ENCODE measurements at places on chromosomes 16 and 17. TPM values are rescaled to one million over a fixed set of nuclear protein-coding genes. Genes with fewer than 3 reads are reported as not detected.

GRCh38 chr16:11379420-11379819, 34.2 kb downstream of the RMI2 start:
- DNase-seq: no peak

GRCh38 chr17:75876190-75876937, 2.0 kb downstream of the TRIM47 start:
- DNase-seq: peak; percentile 48

GRCh38 chr17:51814521-51814920, 344.0 kb downstream of the CA10 start:
- peak; percentile 9 for DNase-seq

DNA sequence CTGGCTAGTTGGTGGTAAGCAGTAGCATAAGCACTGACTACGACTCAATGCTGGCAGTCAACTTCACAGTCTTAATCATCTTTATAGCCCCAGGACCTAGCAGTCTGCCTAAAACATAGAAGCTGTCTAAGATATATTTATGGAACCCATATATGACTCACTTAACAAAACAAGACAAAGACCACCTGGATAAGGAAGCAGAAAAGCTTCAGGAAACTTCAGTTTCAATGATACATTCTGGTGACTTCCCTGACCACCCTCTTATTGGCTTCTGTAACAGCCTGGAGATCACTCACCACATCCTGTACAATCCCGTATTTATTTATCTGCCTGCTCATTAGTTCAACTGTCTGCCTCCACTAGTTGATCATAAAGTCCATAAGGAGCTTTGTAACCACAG, 95.5 kb downstream of the PMP22 start:
- no peak for DNase-seq

Gene CA7
- 6.4 TPM for polyA plus RNA-seq

- no peak for DNase-seq
Measured at GRCh38 chr17:81097943-81098308, 63.0 kb downstream of the BAIAP2 start.

GRCh38 chr17:73815474-73815873, 171.2 kb upstream of the SDK2 start:
- no peak for DNase-seq

DNA sequence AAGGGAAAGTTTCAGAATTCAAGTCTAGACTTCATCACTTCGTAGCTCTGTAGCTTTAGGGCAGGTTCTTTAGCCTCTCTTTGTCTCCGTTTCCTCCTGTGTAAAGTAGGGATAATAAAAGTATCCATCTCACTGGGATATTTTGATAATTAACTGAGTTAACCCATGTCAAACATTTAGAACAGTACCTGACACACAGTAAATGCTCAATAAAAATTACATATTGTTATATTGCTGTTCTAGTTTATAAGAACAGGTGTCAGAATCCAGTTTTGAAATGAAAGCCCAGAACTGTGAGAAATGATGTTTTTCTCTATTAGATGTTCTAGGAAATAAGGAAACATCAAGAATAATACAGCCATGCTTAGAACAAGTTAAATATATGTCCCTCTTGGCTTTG, 4.3 kb downstream of the MOSMO start:
- no peak for DNase-seq

Gene SECTM1
- 81.9 TPM for polyA plus RNA-seq

DNA sequence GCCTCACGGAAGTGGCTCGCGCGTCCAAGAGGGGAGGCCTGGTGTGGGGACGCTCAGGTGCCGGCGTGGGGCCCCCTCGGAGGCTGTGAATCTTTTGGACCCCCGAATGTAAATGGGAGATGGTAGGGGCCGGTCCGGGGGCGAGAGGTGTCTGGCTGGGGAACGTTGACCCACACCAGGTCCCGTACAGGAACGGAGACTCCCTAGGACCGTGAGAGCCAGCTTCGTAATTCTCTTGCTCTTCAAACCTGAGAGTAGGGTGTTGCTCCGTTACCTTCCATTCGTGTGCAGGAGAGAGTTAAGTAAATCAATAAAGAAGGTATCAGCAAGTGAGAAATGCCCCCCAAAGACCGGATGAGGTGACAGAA, 481 bp downstream of the LYRM1 start:
- no peak for DNase-seq

DNA sequence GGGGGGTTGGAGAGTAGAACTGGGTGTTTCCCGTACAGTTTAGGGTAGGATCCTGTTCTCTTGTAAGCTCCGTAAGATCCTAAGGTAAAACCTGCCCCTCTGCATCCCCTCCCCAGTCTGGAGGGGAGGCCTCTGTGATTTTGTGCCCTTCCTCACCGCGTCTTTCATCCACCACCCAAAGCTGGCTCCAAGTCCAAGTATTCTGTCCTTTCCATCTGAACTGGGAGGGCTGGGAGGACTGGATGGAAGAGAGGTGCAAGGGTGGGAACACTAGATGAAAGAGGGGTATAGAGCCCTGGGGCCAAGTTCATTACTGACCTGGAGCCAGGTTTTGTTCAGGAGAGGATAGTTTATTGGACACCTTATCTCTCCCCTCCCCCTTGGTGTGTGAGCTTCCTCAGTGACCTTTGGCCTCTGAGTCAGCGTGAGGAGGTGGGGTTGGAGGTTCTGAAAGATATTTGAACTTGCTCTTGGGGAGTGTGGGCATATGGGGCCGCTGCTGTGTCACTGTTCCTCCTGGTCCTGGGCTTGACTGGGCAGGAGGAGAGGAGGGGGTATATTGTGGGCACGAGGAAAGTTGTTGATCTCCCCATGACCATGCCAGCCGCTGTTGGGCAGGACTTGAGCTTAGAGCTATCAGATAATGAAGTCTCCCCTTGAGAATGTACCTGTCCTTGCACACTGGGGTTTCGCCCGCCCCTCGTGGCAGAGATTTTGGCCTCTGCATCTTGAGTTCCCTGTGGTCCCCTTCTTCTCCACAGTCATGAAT, 1.6 kb downstream of the LASP1 start:
- DNase-seq: peak; percentile 96

Gene DNAAF1
- polyA plus RNA-seq: not detected

GRCh38 chr16:53986793-53987192, 282.8 kb downstream of the FTO start:
- DNase-seq: no peak

DNA sequence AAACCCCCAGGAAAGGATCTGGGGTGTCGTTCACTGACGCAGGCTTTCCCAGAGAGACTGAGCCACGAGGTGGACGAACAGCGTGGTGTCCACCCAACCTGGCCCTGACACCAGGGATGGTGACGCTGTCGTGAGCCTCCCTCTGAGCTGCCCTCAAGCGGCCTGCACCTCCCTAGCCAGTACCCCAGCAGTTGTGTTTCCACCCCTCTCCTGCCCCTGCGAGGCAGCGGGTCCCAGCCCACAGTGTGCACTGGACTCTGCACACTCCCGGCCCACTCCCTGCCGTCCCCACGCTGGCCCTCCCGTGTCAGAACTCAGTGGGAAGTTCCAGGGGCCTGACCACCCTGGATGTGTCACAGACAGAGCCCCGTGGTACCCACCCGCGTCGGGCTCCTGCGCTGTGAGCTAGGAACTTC, 39.8 kb downstream of the CBFA2T3 start:
- DNase-seq: no peak

DNA sequence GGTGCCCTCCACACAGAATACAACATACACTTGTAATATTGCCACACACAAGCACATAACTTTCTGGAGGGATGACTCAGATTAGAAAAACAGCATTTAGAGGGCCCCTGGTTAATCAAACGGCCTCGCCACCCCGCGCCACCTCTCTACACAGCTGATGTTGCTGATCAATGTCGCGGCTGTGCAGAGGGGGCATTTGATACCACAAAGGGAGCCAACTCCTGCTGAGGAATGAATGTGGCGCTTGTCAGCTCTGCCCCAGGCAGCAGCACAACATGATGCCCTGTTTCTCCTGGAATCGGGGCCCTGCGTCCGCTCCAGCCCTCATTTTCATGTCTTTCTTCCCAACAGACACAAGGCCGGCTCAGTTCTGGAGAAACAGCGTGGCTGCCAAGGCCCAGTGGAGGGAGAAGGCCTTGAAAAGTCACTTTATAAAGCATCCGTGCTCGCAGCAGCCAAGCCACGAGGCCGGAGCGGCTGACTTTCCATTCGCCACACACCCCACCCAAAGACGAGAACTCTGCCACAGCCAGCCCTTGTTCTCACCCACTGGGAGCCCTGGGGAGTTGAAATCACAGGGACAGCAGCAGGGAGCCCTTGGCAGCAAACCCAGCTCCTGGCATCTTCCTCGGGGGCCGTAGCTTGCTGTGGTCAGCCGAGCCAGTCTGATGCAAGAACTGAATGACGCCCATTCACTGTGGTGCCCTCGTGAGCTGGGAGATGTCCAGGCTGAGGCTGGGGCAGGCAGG, 65.6 kb downstream of the XYLT1 start:
- DNase-seq: no peak

Gene TAC4
- 0.24 TPM for polyA plus RNA-seq

GRCh38 chr16:12496186-12496585, 307.5 kb downstream of the CPPED1 start:
- DNase-seq: no peak

Gene DNAI2
- 0.10 TPM for polyA plus RNA-seq

GRCh38 chr16:16151315-16151714, 72.0 kb downstream of the ABCC6 start:
- DNase-seq: no peak

DNA sequence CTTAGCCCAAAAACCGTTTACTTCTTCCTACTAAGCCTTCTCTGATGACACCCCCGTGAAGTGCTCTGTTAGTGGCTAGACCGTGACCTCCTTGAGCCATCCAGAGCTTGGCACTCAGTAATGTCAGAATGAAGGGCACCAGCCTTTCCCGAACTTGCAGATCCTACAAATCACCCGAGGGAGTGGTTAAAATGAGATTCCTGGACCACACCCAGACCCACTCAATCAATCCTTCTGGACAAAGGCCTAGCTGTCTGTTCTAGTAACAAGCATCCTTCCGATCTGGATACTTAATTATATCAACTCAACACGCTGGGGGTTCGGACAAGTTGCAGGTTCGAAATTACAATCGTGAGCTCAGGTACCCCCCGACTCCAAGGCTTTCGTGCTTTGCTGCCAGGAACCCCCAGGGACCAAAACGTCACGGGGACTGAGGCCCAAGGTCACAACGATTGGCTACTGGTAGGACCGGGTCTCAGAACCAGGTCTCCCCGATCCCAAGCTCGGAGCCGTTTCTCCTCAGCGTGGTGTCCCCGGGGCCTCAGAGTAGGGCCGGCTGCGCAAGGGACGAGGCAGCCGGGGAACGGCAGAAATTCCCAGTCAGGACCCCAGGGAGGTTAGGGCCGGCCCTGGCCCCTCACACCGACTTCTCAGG, 527 bp downstream of the CIAPIN1 start:
- no peak for DNase-seq

Gene QRICH2
- polyA plus RNA-seq: 3.0 TPM

Gene BCL6B
- 8.7 TPM for polyA plus RNA-seq
